ENCODE measurements at places on chromosomes 4 and X.
A peak's percentile ranks its signal among the peaks of the same experiment; 100 is the strongest.

GRCh38 chr4:38177035-38177546, 216.9 kb downstream of the PTTG2 start:
- H3K27ac ChIP-seq = no peak overlapping the region
- no peaks in the 10 kb centered on the region for H3K27me3 ChIP-seq
- no peak overlapping the region for H3K4me3 ChIP-seq

- H3K4me3 ChIP-seq = no peak overlapping the region
- no peaks in the 10 kb centered on the region for H3K4me1 ChIP-seq
- no peak for DNase-seq
- H3K27me3 ChIP-seq = no peaks in the 10 kb centered on the region
- H3K27ac ChIP-seq = no peak overlapping the region
Measured at GRCh38 chr4:80875642-80876041, 154.9 kb upstream of the BMP3 start.

- peaks cover 8% of the 10 kb centered on the region for H3K4me1 ChIP-seq
- H3K4me3 ChIP-seq = no peak overlapping the region
- H3K27me3 ChIP-seq = peaks cover 18% of the 10 kb centered on the region
- DNase-seq = no peak
Measured at GRCh38 chr4:158724637-158725036, 1.4 kb upstream of the PPID start.

DNA sequence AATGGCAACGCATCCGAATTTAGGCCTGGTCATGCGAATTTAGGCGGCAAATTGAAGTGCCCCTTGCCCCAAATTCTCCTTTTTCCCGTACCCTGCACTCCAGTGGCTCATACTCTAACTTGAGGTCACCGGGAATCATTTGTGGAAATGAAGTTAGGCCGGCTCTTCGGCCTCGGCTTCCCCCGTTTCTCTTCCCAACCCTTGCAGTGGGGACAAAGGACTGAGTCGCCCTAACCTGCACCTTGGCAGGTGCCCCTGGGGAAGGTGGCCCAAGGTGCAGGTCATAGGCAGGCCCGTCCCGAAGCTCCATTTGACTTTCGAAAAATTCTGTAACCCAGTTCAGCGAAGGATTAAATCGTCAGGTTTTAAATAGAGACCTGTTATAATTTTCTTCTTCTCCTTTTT, 811 bp downstream of the SRD5A3 start:
- H3K36me3 ChIP-seq = no peaks in the 10 kb centered on the region
- H3K4me1 ChIP-seq = peaks cover 10% of the 10 kb centered on the region
- peak overlapping the region; percentile 93 for H3K27ac ChIP-seq
- no peak for DNase-seq
- H3K27me3 ChIP-seq = no peaks in the 10 kb centered on the region

DNA sequence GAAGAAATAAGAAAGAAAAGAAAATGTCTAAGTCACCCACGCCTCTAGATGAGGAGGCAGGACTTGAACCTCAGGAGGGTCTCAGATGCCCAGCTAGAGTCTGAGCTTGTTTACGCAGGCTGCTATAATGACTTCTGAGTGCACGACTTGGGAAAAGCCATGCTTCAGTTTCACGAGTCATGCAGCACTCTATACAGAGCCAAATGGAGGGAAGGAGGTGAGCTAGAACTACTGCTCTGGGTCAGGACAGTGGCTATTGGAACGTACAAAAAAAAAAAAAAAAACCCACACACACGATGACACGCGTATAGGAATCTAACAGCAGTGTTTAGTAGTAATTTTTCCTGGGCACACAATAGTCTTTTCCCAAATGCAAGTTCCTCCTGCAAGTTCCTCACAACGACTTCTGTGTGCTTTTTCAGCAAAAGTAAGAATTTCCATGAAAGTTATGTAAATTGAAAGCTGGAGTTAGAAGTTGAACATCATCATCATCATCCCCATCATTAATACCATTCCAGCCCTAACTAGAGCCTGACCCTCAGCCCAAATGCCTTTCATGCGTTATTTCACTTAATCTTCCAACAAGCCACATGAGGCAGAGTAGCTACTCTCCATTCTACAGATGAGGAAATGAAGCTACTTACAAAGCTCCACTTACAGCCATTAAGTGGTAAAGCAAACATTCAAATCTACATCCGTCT, 36.6 kb downstream of the IRF2 start:
- H3K36me3 ChIP-seq = no peaks in the 10 kb centered on the region
- DNase-seq = peak; percentile 35
- no peaks in the 10 kb centered on the region for H3K27me3 ChIP-seq
- no peak overlapping the region for H3K27ac ChIP-seq

- no peaks in the 10 kb centered on the region for H3K36me3 ChIP-seq
- no peaks in the 10 kb centered on the region for H3K27me3 ChIP-seq
- no peak overlapping the region for H3K27ac ChIP-seq
- no peak overlapping the region for H3K4me3 ChIP-seq
- H3K4me1 ChIP-seq = no peaks in the 10 kb centered on the region
- no peak for DNase-seq
Measured at GRCh38 chrX:6071731-6072130, 156.9 kb downstream of the NLGN4X start.

DNA sequence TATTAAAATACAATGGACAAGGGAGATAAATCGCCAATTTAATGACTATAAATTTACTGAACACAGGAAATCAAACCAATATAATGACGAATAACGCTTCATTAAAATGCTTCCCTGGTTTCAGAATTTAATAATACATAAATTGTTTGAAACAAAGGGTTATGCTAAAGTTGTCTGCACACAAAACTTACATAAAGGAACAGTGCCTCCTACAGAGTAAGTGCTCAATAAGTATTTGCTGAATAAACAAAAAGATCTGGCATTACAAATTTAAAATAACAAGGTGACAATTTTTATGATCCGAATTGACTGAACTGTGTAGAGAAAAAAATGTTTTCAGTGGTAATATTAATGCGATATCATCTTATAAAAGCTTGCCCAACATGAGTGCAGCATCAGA, 69.6 kb downstream of the NOCT start:
- peak overlapping the region; percentile 88 for H3K4me3 ChIP-seq
- DNase-seq = no peak
- H3K27ac ChIP-seq = peak overlapping the region; percentile 89
- peaks cover 18% of the 10 kb centered on the region for H3K4me1 ChIP-seq
- H3K36me3 ChIP-seq = no peaks in the 10 kb centered on the region

- no peaks in the 10 kb centered on the region for H3K27me3 ChIP-seq
- no peak for DNase-seq
- H3K4me3 ChIP-seq = no peak overlapping the region
- peaks cover 11% of the 10 kb centered on the region for H3K36me3 ChIP-seq
Measured at GRCh38 chr4:7844594-7844991, 95.1 kb downstream of the AFAP1 start.

GRCh38 chrX:40530509-40530908, 50.3 kb upstream of the ATP6AP2 start:
- no peak overlapping the region for H3K4me3 ChIP-seq
- no peaks in the 10 kb centered on the region for H3K36me3 ChIP-seq
- no peak overlapping the region for H3K27ac ChIP-seq
- no peak for DNase-seq

- peaks cover 7% of the 10 kb centered on the region for H3K4me1 ChIP-seq
- no peak overlapping the region for H3K27ac ChIP-seq
- no peaks in the 10 kb centered on the region for H3K36me3 ChIP-seq
- peaks cover 3% of the 10 kb centered on the region for H3K27me3 ChIP-seq
Measured at GRCh38 chrX:70479922-70480659, 35.5 kb downstream of the DLG3 start.
